ENCODE measurements at places on chromosomes 13 and 19. TPM values are rescaled to one million over a fixed set of nuclear protein-coding genes. Genes with fewer than 3 reads are reported as not detected.

Gene OR7C1
- not detected for total RNA-seq

Gene ANGPTL8
- total RNA-seq = not detected

Gene IGFL1
- total RNA-seq = not detected

Gene PCDH20
- total RNA-seq = not detected

Gene C19orf38
- total RNA-seq = 1.2 TPM

Gene ZNF723
- total RNA-seq = not detected

Gene MYO16
- total RNA-seq = 0.16 TPM

Gene SLC6A16
- total RNA-seq = 0.09 TPM

Gene ZNF547
- 4.6 TPM for total RNA-seq

Gene ZAR1L
- total RNA-seq = not detected

Gene TDRD3
- 18.9 TPM for total RNA-seq

Gene FGF21
- not detected for total RNA-seq

Gene KCNC3
- total RNA-seq = not detected

Gene LGALS16
- not detected for total RNA-seq

Gene ZNF320
- 8.0 TPM for total RNA-seq

Gene CYP2A7
- not detected for total RNA-seq

Gene GPR4
- under 0.01 TPM for total RNA-seq

Gene CCDC169
- 4.8 TPM for total RNA-seq

Gene ICAM3
- total RNA-seq = 12.0 TPM

Gene GNG8
- total RNA-seq = not detected

Gene ABCC4
- total RNA-seq = 58.2 TPM

Gene ETV2
- 0.17 TPM for total RNA-seq

Gene GPR32
- total RNA-seq = not detected

Gene LILRB3
- total RNA-seq = not detected

Gene SERP2
- total RNA-seq = 11.0 TPM

Gene AZU1
- 0.16 TPM for total RNA-seq

Gene ZNF223
- 8.1 TPM for total RNA-seq

Gene EXOC3L2
- total RNA-seq = 0.16 TPM

Gene KLK5
- not detected for total RNA-seq

Gene FUT6
- 0.16 TPM for total RNA-seq

Gene ZNF580
- total RNA-seq = 4.4 TPM

Gene SLC10A2
- total RNA-seq = not detected

Gene SIAH3
- not detected for total RNA-seq

Gene S1PR4
- total RNA-seq = not detected
